Stimulated activated CD4-positive, alpha-beta T cell treated with anti-CD3 and anti-CD28 coated beads, Interleukin-15, amount 100 ng/mL, for 48 hours (primary cell): ENCODE measurements at places on chromosomes 5 and 9.
A peak's percentile ranks its signal among the peaks of the same experiment; 100 is the strongest.

DNA sequence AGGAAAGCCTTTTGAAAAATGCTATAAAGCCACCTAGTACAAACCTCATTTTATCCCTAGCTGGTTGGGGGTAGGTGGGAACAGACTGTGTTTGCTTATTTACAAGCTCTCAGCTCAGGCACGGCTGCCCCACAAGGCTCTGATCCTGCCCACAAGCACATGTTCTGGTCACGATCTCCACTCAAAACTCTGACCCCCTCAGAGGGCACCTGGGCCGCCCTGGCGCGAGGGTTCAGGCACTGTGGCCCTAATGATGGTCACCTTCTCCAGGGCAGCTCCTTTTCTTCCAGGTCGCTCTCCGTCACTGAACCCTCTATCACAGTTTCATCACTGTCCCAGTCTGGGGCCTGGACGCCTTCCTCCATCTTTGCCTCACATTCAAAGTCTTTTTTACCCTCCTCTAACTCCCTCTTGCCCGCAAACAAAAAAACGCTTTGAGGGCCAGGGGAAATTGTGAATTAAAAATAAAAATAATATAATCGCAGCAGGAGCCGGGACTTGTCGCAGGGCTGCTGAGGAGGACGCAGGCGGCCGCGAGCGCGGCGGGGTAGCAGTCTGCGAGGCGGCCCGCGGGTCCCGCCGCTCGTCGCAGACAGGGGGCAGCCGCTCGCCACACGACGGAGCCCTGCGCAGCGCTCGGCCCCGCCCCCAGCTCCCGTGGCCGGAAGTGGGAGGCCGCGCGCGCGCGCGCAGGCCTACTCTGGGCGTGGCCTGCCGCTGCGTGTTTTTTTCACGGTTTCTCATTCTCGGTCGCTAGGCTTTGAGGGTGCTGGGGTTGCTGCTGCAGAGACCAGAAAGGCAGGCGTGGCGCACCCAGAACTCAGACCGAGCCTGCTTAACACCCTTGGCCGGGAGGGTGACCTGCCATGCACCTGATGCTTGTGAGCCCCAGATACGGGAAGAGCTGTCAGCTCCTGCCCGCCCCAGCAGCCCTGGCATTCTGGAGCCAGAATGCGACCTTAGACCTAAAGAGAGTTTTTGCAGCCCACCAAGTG is at the start of gene ANKRD31:
ANKRD31 (minus strand) TSS at position 557 of the 995 bp plus-strand sequence; CDS start at position 365, 192 bp downstream.
- DNase-seq = peak; percentile 72

- no peak for DNase-seq
Observed at GRCh38 chr5:12870872-12871539, 966.8 kb upstream of the CTNND2 start.

GRCh38 chr9:4106760-4107143 is 193.1 kb downstream of the GLIS3 start:
- no peak for DNase-seq

- no peak for DNase-seq
Observed at GRCh38 chr9:124790301-124790700, 13.4 kb downstream of the OLFML2A start.

DNA sequence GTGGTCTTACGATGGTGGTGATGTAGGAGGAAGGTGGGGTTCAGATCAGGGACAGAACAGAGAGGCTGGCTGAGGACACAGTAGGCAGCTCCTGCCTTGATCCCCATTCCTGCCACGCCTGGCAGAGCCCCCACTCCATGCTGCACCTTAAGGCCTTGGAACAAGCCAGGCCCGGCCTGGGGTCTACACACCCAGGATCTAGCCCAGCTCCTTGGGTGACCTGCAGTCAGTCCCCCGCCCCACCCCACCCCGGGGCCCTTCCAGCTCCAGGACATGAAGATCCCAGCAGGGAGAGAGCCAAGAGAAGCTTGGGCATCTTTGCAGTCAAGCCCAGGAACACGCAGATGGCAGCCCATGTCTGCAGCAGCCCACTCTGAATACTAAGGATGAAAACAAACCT is 34.7 kb downstream of the WHRN start:
- DNase-seq = no peak

- no peak for DNase-seq
Observed at GRCh38 chr5:59236448-59236847, 653.6 kb downstream of the RAB3C start.

GRCh38 chr5:107860044-107860443 is 189.3 kb upstream of the EFNA5 start:
- DNase-seq = no peak

DNA sequence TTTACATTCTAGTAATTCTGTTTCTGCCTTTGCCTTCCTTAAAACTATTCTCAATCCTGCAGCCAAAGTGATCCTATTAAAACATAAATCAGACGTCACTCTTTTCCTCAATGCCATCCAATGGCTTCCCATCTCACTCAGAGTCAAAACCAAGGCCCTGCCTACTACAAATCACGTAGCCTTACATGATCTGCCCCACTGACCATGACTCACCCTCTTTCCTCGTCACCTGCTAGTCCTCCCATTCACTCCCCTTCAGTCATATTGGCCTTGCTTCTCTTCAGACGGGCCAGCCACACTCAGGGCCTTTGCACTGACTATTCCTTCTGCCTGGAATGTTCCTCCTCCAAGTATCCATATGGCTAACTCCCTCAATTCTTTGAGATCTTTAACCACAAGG is 39.0 kb upstream of the DMXL1 start:
- DNase-seq = peak; percentile 4

- no peak for DNase-seq
Observed at GRCh38 chr9:18865542-18865941, 167.5 kb downstream of the SAXO1 start.

GRCh38 chr9:136198605-136199083 is 6.3 kb downstream of the LHX3 start:
- DNase-seq = no peak

DNA sequence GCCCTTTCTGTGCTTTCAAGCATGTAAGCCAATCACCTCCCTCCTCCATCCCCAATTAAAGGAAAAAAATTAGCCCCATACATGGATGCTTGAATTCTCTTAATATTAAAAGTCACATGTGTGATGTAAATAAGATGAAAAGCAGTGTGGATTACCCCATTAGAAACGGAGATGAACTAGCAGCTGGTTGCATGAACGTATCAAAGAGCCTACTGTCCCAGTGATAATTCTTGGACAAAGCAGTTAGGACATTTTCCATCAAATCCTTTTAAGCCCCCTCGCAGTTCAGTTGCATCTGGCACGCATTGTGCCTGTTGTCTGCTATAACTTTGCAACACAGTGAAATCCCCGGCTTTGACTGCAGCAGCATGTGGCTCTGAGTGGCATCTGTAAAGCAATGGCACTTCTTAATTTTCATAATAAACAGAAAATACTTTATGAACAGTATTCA is 285.6 kb downstream of the FBXL7 start:
- no peak for DNase-seq

- no peak for DNase-seq
Observed at GRCh38 chr5:146805081-146805480, 73.5 kb downstream of the PPP2R2B start.
